Activated CD4-positive, alpha-beta T cell treated with anti-CD3 and anti-CD28 coated beads, Interleukin-10, Interleukin-2, amounts not matched to agents 100 ng/mL and 50 ng/mL, durations not matched to agents 16 hours and 8 hours (primary cell): ENCODE measurements at places on chromosomes 6 and 20.

- no peak for DNase-seq
Observed at GRCh38 chr6:139148557-139149235, 13.8 kb downstream of the HECA start.

GRCh38 chr6:167949121-167949684, 48.3 kb upstream of the KIF25 start:
- DNase-seq: no peak

- DNase-seq: no peak
Observed at GRCh38 chr6:90040931-90041330, 146.7 kb downstream of the GJA10 start.

- no peak for DNase-seq
Observed at GRCh38 chr6:116020738-116021137, 40.0 kb downstream of the FRK start.

- no peak for DNase-seq
Observed at GRCh38 chr20:57998981-57999464, 229.4 kb downstream of the ANKRD60 start.
